Fibroblast of skin of left quadriceps (primary cell): ENCODE measurements at places on chromosomes 3 and 15.

GRCh38 chr15:79370716-79371115, 59.8 kb downstream of the TMED3 start:
- DNase-seq = no peak

GRCh38 chr3:178291574-178292370, 244.5 kb upstream of the KCNMB2 start:
- DNase-seq = no peak

DNA sequence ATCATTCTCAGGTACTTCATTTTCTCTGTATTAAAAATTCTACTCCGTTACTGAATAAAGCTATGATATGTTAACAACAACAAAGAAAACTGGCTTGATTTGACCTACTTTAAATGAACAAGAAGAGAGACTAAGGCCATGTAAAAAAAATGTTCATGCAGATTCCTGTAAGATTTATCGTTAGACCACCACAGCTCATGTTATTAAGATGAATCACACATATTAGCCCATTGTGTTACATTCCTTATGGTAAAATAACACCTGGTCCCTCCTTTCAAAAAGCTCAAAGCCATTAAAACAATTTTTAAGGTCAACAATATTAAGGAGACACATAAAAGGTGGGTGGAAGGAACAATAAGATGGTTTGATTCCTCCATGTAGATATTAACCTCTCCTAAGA, 6.3 kb downstream of the THOC7 start:
- no peak for DNase-seq

GRCh38 chr15:29799859-29800258, 22.4 kb downstream of the TJP1 start:
- no peak for DNase-seq

GRCh38 chr15:48536681-48537091, 108.8 kb downstream of the FBN1 start:
- DNase-seq = no peak

GRCh38 chr3:109165905-109166304, 29.4 kb downstream of the C3orf85 start:
- DNase-seq = no peak

DNA sequence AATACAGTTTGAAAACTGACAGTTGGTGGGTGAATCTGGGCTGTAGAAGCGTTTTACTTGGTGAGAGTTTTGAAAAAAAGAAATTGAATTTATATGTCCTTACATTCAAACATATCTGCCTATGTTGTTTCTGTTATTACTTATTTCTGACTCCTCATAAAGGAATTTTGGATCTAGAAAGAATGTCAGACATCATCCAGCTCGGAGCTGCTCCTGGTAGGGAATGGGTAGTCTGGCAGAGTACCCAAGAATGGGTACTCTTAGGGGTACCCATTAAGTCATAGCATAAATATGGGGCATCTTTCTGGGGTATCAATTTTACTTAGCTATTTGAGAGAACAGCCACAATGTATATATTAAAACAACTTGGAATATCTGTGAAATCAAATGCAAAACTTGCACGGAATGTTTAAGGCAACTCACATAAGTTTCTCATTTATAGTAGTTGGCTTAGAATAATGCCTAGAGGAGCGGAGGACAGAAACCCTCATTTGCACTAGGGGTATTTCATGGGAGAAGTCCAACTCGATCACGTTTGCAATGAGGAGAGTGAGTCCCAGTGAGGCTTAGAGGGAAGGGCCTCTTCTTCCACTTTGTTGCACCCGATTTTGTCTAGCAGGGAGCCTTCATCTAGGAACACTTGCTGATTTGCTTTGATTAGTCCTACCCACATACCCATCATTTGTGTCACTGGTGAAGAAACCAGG, 2.4 kb upstream of the LARP6 start:
- no peak for DNase-seq

DNA sequence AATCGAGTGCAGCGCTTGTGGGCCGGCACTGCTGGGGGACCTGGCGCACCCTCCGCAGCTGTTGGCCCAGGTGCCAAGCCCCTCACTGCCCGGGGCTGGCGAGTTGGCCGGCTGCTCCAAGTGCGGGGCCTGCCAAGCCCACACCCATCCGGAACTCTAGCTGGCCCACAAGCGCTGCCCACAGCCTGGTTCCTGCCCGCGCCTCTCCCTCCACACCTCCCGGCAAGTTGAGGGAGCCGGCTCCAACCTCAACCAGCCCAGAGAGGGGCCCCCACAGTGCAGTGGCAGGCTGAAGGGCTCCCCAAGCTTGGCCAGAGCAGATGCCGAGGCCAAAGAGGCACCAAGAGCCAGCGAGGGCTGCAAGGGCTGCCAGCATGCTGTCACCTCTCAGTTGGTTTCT, 73.4 kb downstream of the PLXNA1 start:
- no peak for DNase-seq

GRCh38 chr15:68091743-68092142, 37.6 kb downstream of the PIAS1 start:
- no peak for DNase-seq

DNA sequence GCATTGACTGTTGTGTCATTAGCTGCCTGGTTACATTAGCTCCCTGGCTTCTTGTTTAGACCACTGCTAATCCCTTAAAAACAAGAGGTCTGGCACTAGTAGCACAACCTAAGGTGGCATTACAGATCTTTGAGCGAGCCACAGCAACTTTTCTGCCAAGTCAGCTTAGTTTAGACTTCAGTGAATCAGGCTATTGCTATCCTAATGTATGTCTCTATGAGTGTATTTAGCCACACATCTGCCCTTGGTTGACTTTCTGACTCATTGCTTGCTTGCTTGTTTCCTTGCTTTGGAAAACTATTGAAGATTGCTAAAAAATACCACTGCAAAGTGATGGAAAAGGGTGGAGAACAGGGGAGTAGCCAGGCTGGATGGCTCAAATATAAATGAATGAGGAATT, 50.2 kb downstream of the CHP1 start:
- DNase-seq = peak; percentile 79

GRCh38 chr15:88126695-88127431, 129.7 kb downstream of the NTRK3 start:
- DNase-seq = no peak

DNA sequence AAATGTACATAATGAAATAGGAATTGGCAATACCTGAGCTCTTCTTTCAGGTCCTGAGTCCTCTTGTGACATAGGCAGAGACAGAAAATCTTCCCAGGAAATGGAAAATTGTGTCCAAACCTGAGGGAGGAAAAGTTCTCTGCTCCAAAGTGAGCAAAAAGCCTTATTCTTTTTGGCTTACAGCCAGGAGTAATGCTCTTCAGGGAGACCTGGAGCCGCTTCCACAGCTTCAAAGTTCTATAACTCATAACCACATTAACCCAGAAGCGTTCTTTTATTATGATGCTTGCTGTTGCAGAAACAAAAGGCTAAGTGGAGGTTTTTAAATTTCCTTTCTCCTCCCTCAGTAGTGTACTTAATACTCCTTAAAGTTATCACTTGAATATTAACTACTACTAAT, 633 bp downstream of the IGSF10 start:
- no peak for DNase-seq

- no peak for DNase-seq
Measured at GRCh38 chr15:38814891-38815290, 250.3 kb upstream of the RASGRP1 start.

DNA sequence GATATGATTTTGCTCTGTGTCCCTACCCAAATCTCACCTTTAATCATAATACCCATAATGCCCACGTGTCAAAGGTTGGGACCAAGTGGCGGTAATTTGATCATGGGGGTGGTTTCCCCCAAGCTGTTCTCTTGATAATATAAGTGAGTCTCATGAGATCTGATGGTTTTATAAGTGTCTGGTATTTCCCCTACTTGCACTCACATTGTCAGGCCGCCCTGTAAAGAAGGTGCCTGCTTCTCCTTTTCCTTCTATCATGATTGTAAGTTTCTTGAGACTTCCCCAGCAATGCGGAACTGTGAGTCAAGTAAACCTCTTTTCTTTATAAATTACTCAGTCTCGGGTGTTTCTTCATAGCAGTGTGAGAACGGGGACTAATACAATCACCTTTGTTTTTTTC, 279.8 kb downstream of the ARPP21 start:
- DNase-seq = no peak

GRCh38 chr15:62027263-62027565, 33.0 kb downstream of the VPS13C start:
- no peak for DNase-seq

- DNase-seq = no peak
Measured at GRCh38 chr3:171459137-171459941, 866 bp downstream of the TNIK start.

GRCh38 chr15:60787837-60788691, 309.1 kb upstream of the ICE2 start:
- DNase-seq = no peak

DNA sequence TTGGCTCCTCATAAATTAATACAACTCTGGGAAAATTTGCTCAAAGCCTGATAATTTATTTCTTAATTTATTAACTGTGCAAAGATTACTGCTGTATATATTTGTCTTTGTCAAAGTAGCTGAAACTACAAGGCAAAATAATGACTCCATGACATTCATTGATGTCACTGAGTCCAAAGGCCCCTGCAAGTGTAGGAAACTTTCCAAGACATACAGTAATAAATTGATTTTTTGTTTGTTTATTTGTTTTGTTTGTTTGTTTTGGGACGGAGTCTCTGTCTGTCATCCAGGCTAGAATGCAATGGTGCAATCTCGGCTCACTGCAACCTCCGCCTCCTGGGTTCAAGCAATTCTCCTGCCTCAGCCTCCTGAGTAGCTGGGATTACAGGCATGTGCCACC, 96.8 kb upstream of the LPP start:
- no peak for DNase-seq

- peak; percentile 7 for DNase-seq
Measured at GRCh38 chr15:61780278-61780980, 279.8 kb downstream of the VPS13C start.

DNA sequence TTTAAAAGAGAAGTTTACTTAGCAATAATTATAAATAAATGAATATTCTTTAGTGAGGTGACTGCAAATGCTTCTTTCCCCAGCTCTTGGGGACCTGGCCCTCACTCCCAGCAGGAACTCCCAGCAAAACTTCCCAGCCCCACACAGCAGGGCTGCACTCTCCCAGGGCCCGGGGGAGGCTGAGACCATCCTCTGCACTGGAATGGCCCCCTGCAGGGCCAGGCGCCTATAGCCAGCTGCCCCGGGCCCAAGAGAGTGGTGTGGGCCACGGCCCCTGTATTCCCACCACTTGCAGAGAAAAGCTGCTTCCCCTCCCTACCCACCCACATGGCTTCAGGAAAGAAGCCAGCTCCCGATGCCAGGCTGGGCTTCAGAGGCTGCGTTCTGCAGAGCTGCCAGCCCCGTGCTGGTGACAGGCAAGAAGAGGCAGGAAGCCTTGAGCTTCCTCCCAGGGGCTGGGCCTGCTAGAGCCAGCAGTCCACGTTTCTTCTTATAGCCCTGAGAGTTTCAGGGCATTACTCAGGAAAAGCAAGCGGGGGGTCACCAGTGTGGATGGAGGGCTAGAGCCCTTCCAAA, 20.0 kb downstream of the IDH2 start:
- no peak for DNase-seq

DNA sequence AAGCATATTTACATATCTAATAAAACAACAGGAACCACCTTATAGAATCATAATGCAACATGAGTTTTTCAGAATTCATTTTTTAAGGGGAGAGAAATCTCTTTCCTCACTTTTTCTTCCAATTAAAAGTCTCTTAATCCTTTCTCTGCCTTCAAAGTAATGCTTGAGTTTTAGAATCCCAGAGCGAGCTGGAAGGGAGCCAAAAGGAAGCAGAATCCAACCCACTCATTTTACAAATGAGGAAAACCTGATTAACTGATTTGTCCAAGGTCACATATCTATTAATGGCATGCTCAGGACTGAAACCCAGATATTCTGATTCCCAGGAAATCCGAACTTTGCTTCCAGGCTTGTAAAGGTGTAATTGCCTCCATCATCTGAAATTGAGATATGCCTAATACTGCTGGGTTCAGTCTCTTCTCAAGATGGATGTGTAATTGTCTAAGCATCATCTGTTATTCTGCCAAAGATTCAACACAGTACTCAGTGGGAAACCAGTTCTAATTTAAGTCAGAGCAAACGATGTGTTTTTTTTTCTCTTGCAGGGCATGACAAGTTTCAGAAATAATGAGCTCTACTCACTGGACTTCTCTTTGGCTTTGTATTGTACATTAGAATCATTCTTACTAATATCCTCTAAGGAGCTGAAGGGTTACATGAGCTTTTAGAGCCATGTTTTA, 481.4 kb upstream of the CFAP20DC start:
- no peak for DNase-seq

DNA sequence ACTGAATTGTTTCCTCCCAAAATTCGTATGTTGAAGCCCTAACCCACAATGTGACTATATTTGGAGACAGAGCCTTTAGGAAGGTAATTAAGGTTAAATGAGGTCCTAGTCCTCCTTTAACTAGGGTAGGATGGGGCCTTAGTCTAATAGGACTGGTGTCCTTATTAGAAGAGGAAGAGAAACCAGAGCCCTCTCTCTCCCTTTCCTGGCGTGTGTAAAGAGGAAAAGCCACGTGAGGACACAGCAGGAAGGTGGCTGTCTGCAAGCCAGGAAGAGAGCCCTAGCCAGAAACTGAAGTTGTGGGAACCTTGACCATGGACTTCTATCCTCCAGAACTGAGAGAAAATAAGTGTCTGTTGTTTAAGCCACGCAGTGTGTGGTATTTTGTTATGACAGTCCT, 94.3 kb downstream of the OXNAD1 start:
- no peak for DNase-seq
